Choroid plexus epithelial cell (primary cell): ENCODE measurements at places on chromosomes 16 and 17.

DNA sequence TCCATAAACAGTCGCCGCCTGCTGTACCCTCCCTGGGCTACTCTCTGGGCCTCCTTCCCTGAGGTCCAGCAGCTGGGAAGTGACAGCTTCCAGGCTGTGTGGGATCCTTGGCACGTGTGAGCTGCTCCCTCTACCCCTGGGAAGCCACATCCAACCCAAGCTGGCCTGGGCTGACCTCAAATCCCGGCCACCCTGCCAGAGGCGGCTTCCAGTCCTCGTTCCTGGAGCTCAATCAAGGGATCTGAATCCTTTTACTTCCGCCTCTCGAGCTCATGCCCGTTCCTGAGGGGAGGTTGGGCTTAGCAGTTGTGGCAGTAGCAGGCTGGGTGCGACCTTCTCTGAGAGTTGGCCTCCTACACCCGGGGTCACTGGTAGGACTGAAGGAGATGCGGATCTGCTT, 82.5 kb downstream of the NETO2 start:
- no peak for DNase-seq

DNA sequence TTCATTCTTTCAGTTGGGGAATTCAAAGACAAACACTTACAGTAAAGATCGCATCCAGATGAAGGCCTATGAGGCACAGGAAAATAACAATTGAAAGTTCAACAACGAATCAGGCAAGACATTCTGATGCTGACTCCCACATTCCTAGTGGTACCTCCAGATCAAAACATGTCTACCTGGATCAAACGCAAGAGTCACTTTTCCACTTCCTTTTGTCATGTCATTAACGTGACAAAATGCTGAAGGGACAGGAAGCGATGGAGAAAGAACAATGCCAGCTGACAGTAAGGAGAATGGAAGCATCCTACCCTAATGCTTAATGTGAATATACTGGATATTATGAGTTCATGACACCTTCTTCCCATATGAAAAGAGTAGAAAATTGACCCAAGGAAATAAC, 365.4 kb upstream of the CDH11 start:
- DNase-seq: no peak

- peak; percentile 42 for DNase-seq
Observed at GRCh38 chr17:27471321-27472269, 15.3 kb downstream of the KSR1 start.

DNA sequence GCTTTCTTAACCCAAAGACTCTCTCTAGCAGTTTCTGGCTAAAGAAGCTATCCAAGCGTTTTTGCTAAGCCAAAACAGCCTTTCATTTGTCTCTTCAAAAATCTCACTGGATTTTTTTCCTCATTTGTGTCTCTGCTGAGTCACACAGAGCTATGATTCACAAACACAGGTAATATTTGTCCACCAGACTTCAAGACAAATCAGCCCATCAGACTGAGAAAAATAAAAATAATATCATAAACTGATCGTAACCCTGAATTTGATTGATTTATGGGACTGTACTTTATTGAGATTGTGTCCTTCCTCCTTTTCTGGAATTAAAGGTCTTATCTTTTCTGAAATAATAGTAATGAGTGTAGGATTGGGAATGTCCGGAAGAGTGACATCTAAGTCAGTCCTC, 25.8 kb downstream of the TRIM16 start:
- DNase-seq: no peak

DNA sequence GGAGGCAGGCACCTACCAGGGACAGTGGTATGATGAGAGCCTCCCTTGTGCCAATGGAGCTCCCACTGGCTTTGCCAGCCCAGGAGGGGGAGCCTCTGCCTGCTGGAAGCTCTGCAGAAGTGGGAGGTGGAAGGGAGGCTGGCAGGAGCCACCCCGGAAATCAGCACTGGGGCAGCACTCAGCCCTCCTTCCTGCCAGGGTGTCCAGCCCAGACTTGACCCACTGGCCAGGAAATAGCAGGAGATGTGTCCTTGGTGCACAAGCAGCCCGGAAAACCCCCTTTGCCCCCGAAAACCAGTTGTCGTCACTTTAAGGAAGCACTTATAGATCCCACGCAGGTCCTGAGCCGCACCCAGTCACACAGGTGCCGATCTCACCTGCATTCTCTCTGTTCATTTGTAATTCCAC, 49.3 kb upstream of the CACNG4 start:
- DNase-seq: peak; percentile 14

DNA sequence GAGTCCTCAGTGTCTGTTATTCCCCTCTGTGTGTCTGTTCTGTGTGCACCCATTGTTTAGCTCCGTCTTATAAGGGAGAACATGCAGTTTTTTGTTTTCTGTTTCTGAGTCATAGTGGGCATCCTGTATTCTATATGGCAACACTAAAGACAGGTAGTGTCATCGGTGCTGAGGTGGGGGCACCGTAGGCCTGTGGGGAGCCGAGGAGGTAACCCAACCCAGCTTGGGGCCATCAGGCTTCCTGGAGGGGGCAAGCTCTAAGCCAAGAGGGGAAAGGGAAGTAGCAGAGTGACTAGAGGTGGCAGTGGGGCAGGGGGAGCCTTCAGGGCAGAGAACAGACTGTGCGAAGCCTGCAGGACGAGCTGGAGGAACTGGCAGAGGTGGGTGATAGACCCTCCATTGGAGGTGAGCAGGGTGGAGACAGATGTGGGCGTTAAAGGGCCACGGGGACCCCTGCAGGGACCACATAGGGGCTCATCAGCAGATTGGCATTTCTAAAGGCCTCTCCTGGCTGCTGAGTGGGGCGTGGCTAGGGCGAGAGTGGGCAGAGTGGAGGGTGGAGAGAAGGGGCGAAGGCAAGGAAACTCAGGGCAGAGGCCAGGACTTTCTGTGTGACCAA, 36.5 kb downstream of the CPNE2 start:
- no peak for DNase-seq

DNA sequence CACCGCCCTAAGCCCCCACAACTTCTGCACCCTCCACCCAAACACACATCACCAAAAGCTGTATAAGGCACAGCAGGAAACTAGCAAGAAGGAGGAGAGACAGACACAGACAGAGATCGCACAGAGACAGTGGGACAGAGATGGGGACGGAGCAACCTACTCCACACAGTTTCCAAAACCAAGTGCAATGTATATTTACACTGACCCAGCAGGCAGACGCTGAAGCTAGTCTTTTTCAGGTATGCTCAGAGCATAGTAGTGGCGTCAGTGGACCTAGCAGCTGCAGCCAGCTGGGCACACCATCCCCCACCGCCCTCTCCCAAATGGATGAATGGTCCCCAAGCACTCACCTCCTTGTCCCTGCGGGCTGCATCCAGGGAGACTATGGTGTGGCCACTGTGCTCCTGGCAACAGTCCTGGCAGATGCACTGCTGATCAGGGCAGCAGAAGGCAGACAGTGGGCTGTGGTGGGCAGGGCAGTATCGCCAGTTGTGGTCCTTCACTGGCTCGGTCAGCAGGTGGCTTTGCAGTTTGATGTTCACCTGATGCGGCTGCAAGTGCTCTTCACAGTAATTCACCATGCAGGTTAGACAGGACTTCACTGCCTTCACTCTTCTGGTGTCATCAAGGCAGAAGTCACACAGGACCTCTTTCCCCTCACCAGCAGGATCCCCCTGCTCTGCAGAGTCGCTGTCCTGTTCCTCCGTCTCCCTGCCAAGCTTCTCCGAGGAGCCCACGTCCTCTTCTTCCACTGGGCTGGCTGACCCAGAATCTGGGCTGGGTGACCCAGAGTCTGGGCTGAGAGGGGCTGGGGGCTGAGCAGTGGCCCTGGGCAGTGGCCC, 31.5 kb upstream of the FBXW10B start:
- DNase-seq: no peak

GRCh38 chr16:50235581-50235980, 30.8 kb upstream of the ADCY7 start:
- peak; percentile 63 for DNase-seq

DNA sequence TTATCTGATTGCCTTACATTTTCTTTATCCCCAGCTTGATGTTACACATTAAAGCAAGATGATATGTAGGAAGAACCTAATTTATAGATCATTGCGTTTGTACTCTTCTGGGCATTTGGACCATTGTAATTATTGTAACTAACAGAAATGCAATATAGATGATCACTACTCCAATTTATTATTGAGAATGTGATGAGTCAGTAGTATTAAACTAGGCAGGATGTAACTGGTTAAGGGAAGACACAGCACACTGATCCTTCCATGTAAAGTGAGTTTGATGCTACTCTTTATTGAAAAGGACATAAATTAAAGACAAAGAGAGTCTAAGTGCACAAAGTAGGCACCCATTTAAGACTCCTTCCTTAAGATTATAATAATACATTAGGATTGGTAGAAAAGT, 223.8 kb downstream of the KIF2B start:
- no peak for DNase-seq

GRCh38 chr17:80527016-80527645, 17.5 kb upstream of the RPTOR start:
- no peak for DNase-seq

GRCh38 chr16:5557966-5558365, 460.4 kb upstream of the EEF2KMT start:
- no peak for DNase-seq

DNA sequence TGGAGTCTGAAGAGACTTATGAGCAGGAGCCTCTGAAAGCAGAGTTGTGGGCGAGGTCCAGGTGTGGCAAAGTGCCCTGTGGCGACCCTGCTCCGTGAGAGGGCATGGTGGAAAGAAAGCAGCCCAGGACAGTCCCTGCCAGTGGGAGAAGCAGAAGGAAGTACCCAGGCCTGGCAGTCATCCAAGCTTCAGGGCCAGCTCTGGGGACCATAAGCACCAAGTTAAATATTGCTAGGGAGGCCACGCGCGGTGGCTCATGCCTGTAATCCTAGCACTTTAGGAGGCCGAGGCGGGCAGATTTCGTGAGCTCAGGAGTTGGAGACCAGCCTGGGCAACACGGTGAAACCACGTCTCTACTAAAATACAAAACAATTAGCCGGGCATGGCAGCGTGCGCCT, 4.9 kb upstream of the ASGR1 start:
- DNase-seq: no peak

- DNase-seq: no peak
Observed at GRCh38 chr16:53962041-53962440, 258.1 kb downstream of the FTO start.

DNA sequence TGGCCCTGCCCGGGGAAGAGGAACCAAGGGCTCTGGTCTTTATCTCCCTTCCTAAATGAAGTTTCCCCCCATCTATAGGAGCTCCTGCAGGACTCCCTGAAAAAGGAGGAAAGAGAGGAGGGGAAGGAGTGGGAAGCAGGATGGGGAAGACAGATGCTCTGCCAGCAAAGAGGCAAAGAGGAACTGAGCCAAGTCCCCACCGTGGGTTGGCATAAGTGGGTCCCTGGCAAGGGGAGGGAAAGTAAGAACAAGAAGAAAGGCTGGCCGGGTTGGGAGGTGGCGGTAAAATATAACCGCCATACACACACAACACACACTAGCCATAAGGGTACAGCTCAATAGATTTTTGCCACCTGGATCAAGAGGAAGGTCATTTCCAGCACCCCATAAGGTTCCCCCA, 6.1 kb upstream of the EIF1 start:
- DNase-seq: no peak

DNA sequence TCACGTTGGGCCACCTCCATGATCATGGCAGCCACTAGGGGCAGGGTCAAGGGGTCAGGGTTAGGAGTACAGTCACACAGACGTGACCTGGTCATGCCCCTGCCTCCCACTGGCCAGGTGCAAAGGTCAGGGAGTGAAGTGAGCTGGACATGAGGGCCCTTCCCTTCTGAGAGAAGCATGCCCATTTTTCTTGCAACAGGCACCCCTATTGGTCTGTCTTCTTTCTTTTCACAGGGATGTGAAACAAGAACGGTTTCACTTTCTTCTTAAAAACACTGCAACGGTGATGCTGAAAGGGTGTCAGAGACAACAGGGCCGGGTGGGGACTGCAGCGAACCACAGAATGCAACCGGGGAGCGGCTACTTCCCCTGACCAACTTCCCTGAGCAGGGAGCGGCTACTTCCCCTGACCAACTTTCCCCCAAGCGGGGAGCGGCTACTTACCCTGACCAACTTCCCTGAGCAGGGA, 52.1 kb upstream of the DOC2B start:
- no peak for DNase-seq

DNA sequence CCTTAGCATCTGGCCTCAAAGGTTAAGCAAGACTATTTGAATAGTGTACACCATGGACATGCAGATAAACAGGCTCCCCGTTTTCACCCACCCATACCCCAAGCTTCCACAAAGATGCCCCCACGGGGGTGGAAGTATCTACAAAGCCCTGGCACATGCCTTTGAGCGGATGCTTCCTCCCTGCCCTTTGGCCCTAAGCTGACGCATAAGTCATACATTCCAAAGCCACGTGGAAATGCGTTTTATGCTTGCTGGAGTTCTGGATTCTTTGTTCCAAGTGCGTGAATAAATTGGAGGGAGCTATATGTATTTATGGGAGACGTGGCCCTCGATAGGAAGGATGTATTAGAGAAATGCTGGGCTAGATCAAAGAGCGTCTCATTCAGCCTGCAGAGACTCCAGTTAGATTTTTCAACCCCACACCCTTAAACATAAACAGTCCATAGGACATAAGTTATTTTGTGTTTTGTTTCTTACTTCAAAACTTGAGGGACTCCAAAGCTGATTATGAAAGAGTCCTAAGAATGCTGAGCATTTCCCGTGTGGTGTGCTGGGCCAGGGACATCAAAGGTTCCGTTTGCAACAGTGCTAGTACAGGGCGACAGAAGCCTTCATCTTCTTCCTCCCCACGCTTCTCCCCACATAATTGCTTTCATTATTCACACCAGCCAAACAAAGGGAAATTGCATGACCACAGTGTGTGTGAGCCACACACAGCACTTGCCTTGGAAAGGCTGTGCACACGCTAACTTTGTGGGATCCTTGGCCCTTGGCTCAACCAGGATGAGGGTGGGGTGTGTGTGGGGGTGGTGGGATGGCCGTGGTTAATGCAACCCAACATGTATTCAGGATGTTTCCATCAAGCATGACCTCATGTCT, 73.6 kb downstream of the WIPI1 start:
- DNase-seq: peak; percentile 96

GRCh38 chr17:16818821-16819683, 129.0 kb downstream of the CCDC144A start:
- no peak for DNase-seq

DNA sequence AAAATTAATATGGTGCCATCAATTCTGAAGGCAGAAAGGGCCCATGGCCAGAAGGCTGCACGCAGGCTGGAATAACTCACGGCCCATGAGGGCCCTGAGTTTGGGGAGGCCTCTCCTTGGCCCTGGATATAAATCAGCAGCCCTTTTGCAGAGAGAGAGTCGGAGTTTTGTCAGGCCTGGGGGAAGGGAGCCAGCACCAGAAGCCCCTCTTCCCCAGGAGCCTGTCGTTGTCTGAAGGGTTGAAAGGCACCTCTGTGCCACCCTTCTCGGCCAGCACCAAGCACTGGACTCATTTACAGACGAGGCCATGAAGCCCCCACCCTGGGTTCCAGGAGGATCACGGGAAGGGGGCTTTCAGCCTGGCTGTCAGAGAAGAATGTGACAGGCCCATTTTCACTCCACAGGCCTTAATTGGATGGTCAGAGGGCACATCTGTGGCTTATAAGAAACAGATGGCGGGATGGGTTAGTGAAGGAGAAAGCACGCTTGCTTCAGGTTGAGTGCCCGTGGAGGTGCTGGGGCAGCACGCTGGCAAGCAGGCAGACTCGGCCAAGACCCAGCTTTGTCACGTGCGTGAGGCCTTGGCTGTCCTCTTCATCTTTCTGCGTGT, 140.6 kb downstream of the CLEC16A start:
- no peak for DNase-seq
